ENCODE measurements at places on chromosomes 5 and 9.
A peak's percentile ranks its signal among the peaks of the same experiment; 100 is the strongest.

GRCh38 chr5:140159014-140159927, 15.7 kb upstream of the CYSTM1 start:
- no peak for DNase-seq

- no peak for DNase-seq
Measured at GRCh38 chr5:121273833-121274433, 577.7 kb upstream of the FTMT start.

DNA sequence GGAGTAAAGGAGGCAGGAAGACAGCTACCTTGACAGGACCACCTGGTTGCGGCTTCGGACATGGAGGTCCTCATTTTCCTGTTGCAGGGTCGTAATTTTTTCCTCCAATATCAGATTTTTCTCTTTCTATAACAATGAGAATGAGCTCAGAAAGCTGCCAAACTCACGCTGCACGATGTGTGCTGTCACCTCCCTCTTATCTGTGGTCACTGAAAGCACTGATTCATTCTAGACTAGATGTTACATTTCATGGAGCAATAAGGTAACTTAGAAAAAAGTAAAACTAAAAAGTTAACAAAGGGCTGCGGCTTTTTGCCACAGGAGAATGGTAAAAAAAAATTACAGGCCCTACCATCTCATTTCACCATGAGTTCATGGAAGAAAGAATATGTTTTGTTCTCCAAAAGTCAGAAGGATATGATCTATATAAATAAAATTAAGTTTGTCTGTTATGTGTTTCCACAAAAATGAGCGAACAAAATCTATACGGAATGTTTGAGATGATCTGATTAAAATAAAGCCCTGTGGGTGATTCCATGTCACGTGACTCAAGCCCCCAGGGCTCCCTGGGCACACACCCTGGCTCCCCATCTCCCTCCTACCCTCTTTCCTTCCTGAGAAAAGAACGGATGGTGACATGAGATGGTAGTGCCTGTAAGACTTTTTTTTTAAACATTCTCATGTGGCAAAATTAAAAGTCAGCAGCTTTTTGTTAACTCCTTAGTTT, 26.9 kb upstream of the ANXA6 start:
- no peak for DNase-seq

DNA sequence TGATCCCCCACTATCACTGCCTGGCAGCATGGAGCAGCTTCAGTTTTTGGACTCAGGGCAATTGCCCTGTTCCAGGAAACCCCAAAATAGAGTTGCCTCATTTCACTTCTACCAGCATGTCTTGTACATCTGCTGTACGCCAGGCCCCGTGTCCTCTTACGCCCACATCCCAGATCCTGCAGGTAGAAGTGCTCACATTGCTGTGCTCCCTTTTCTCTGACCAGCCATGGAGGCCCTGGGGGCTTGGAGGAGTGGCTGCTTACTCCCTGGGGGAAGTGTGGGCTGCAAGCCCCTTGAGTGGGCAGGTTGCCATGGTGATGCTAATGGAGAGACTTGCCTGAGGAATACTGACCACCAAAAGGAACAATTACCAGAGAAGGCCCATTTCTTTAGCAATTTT, 55.6 kb upstream of the KCNIP1 start:
- DNase-seq: no peak

DNA sequence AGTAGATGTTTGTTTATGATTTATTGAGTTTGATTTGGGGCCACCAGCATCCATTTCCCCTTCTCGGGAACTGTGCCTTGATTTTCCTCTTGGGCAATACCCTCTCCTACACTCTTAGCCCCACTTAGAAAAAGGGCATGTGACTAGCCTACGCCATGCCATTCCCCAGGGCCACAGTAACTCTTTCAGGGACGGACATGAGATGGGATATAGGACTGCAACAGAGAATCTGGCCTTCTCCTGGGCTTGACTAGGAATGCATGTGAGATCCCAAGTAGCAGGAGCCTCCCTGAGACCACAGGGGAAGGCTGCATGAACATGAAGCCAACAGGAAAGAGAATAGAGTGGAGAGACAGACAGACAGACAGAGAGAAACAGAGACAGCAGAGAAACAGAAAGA, 30.7 kb upstream of the SPARC start:
- no peak for DNase-seq

- no peak for DNase-seq
Measured at GRCh38 chr5:9596171-9596780, 33.9 kb downstream of the TAS2R1 start.

GRCh38 chr5:168667301-168667840, 88.2 kb upstream of the PANK3 start:
- no peak for DNase-seq

- DNase-seq: no peak
Measured at GRCh38 chr5:171770153-171770552, 15.5 kb upstream of the SMIM23 start.

- no peak for DNase-seq
Measured at GRCh38 chr9:108184009-108184408, 671.8 kb downstream of the ACTL7B start.

DNA sequence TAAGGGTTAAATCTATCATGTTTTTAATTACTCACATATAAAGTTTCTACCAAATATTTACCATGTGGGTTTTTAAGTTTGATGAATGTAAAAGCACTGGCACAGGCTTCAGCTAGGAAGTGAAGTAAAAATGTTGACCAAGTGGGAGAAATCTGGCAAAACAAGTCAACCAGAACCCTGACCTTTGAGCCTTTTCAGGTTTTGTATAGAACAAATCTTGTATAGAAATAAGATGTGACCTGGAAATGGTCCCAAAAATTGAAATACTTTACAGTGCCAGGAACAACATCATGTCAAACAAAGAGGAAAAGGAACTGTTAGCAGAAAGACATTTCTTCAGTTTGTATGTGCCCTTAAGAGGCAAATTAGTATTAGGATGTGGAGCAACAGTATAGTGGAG, 137.6 kb downstream of the CCDC192 start:
- no peak for DNase-seq

- DNase-seq: no peak
Measured at GRCh38 chr5:144469106-144469505, 298.4 kb downstream of the KCTD16 start.

GRCh38 chr5:149724130-149724840, 5.8 kb upstream of the PPARGC1B start:
- DNase-seq: peak; percentile 23

DNA sequence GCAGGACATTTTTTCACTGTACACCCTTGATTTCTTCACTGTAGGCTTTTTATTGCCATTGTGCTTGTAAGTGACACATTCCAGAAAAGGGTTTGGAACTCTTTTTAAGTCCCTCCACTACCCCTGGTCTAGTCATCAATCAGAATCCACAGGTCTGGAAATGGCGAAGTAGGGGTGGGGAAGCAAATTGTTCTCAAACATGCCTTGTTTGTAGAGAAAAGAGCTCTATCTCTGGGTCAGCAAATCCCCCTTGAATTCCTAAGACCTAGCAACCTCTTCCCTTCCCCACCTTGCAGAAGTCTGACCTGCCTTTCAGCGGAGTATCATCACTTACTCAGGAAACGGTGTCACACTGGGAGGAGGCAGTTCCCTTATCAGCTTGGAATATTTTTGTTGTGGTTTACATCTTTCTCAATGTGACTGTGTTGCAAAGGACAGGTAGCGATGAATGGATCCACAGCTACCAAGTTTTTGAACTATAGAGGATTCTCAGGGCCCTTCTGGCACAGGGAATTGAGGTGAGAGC, 3.2 kb downstream of the SH3RF2 start:
- DNase-seq: no peak

DNA sequence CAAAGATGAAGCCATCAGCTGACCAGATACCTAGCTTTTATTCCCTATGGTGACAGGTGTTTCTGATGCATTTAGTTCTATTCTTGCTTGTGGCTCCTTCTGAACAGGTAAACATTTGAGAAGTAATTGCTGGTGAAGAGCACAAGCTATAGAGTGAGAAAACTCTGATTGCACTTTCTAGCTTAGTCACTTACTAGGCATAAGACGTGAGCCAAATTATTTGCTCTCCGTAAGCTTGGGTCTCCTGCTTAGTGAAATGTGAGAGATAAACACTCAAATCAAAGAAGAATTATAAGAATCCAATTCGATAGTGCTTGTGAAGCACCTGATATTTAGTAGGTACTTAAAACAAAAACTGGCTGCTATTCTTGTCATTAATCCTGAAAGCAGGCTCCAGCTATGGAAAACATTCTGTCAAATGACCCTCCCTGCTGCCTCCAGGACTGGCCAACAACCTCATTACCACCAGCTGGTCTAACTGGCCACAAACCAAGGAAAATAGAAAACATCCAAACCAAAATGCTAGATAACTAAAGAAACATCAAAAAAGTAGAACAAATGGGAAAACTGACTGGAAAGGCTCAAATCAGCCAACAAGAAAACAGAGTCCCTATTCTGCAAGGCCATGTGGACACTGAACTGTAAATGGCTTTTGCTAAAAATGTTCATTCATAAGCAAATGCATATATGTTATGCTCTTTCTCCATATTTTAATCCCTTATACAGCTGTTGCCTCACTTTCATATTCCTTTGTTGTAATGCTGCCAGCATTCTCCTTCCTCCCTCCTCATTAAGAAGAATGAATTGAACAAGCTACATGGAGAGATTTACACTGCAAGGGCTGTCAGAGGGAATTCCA, 616.1 kb downstream of the DTWD2 start:
- DNase-seq: no peak

GRCh38 chr9:123647145-123647544, 282.8 kb downstream of the DENND1A start:
- DNase-seq: no peak

DNA sequence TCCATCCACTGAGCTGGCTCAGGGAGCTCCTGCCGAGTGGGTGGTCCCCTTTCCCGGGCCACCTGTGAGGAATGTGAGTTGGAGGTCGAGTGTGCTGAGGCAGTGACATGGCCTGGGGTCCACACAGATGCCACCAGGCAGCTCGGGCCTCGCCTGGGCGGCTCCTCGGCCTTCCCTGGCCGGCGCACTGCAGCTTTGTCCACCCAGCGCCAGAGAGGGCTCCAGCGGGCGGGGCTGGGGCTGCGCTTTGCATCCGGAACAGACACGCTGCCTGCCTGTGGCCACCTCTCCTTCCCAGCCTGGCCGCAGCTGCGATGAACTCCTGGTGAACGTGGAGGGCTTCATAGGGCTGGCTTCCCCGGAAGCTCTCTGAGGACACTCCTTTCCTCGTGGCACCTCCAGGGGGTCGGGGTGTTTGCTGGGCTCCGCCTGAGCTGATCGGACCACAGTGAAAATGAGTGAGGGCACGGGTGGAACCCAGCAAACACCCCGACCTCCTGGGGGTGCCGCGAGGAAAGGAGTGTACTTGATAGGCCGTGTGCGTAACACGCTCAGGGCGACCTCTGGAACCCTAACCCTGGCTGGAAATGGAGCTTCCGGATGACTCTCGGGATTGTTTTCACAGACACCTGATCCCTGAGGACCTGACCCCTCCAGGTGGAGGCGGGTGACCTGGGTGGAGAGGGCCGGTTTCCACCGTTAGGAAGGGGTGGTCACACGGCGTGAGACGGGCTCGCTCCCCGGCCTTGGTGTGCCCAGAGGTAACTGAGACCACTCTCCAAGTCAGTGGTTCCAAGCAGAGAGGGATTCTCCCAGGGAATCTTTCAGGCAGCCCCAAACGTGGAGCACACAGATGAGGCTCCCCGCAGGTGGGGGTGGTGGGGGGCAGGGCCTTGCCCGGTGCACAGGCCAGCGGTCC, 31.8 kb upstream of the RXRA start:
- DNase-seq: no peak

DNA sequence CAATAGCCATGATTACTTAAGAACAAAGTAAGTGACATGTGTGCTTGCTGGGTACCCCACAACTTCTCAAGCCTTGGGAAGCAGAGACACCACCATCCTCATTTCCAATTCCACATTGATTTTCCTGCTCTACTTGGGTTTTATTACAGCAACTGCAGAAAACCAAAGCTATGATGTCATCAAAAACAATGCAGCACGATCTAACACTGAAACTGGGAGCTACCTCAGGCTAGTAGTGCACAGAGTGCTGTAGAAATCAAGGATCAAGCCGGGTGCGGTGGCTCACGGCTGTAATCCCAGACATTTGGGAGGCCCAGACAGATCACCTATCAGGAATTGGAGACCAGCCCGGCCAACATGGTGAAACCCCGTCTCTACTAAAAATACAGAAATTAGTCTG, 174.4 kb upstream of the MSX2 start:
- no peak for DNase-seq

DNA sequence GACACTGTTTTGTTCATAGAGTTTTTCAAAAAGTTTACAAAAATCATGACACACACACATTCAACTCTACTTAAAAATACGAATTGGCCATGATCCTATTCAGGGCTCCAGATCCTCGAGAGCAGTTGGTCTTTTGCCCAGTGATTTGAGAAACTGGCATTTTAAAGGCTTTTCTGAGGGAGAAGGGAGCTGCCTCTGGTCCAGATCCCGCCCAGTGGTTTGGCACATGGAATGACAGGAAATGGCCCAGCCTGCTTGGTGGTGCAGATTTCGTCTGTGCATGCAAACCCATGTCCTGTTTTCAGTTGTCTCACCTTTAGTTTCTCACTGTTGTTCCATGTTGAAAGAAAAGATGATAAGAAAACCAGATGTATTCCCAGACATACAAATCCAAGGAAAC, 3.6 kb downstream of the CAMK4 start:
- peak; percentile 53 for DNase-seq

- DNase-seq: no peak
Measured at GRCh38 chr5:169591636-169592035, 8.1 kb downstream of the SPDL1 start.

DNA sequence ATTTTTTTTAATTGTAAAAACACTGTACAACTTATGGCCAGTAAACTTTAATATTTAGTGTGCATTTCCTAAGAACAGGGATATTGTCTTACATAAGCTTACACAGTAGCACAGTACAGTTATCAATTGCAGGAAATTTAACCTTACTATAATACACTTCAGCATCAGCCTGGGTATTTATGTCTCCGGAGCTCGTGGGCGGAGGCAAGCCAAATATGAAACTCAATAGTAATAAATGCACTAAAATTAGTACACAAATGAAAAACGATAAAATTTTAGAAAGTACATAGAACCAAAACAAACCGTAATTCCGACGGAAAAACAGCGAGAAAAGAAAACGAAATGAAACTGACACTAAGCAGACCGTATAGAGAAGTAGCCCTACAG, 91.2 kb downstream of the ANXA2R start:
- DNase-seq: peak; percentile 52

DNA sequence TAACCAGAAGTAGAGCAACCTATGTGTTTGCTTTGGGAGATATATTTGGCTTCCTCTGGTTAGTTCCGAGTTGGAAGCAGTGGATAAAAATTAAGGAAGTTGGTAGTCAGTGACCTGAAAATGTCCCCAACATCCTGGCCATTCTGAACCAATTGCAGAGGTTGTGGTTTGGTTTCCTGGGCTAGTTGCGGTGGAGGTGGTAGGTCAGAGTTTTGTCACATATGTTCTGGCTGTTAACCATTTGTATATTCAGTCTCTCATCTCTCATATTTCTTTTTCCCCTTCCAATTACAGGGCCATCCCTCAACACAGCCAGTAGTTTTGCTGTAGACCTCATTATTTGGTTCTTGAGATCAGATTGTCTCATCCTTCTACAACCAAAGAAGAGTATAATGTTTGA, 1026.9 kb downstream of the PTPRD start:
- DNase-seq: no peak

DNA sequence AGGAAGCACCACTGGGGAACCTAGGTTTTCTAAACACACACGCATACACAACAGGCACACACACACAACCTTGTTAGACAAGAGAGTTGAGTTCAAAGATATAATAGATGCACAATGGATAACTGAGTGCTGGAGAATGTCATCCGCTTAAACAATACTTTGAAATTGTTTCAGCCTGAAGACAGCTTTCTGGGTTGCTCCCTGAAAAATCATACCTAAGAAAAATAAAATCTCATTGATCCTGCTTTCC, 126.1 kb downstream of the TMEM161B start:
- no peak for DNase-seq
